SK-N-DZ (cell line): ENCODE measurements at places on chromosomes 16 and 17.

DNA sequence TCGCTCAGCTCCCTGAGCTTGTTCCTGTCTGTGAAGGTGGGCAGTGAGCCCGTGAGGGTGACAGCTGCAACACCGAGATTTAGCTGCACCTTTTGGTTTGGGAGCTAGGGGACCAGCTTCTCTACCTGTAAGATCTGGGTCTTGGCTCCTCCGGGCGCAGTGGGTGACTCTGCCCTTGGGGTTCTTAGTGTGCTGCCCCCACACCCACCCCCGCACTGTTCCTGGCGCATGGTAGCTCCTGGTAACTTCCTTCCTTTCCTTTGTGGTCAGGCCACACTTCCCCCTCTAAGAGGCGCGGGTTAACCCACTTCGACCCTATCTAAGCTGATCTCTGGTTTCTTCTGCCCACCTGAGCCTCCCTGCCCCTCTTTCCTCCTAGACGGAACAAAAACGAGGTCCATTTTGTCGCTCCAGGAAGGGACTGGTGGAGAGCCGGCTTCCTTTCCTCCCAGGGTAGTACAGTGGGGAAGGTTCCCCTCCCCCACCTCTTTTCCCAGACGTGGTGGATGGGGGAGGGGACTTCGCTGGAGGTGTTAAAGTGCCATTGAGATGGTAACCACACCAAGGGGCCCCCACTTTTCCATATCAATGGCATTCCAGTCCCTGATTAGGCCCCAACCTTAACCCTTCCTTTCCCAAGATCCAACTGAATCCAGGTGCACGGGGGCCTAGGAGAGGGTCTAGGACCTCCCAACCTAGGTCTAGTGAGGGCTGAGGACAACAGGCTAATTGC is 4.6 kb upstream of the CLDN9 start:
- no peak for DNase-seq

GRCh38 chr17:42411905-42412679 is 11.0 kb downstream of the CAVIN1 start:
- DNase-seq = no peak

DNA sequence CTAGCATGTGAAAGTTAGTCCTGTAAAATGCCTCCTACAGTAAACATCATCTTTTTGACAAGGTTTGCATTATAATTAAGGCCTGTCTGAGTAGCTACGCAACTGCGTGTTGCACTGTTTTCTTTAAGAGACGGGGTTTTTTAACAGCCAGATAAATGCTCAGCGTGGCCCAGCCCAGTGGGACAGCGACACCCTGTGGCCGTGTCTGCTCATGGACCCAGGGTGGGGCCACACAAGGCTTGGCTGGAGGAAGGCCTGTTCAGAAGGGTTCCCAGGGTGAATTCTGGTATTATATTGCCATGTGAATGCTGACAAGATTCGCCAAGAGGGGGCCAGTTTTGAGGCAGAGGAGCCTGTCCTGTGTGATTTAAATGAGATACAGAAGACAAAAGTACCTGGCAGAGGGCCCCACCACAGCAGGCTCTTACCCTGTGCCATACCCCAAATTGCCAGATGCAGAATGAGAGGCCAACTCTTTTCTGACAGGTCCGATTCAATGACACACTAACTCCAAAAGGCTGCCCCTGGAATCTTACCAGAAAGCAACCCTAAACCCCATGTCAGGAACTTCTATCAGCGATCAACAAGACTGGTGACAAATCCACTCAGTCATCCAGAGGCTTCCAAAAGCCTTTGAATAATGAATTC is 65.9 kb upstream of the IRX6 start:
- no peak for DNase-seq

GRCh38 chr17:13134076-13134475 is 116.2 kb upstream of the ELAC2 start:
- DNase-seq = no peak
